Stimulated activated CD4-positive, alpha-beta T cell treated with anti-CD3 and anti-CD28 coated beads, Interleukin-12 subunit alpha, Interleukin-12 subunit beta, amount 100 ng/mL, for 4 hours (primary cell): ENCODE measurements at places on chromosomes 6 and 20.

GRCh38 chr6:57072108-57072507 is 17.9 kb upstream of the ZNF451 start:
- no peak for DNase-seq

GRCh38 chr20:55744896-55745295 is 260.4 kb downstream of the CBLN4 start:
- no peak for DNase-seq

DNA sequence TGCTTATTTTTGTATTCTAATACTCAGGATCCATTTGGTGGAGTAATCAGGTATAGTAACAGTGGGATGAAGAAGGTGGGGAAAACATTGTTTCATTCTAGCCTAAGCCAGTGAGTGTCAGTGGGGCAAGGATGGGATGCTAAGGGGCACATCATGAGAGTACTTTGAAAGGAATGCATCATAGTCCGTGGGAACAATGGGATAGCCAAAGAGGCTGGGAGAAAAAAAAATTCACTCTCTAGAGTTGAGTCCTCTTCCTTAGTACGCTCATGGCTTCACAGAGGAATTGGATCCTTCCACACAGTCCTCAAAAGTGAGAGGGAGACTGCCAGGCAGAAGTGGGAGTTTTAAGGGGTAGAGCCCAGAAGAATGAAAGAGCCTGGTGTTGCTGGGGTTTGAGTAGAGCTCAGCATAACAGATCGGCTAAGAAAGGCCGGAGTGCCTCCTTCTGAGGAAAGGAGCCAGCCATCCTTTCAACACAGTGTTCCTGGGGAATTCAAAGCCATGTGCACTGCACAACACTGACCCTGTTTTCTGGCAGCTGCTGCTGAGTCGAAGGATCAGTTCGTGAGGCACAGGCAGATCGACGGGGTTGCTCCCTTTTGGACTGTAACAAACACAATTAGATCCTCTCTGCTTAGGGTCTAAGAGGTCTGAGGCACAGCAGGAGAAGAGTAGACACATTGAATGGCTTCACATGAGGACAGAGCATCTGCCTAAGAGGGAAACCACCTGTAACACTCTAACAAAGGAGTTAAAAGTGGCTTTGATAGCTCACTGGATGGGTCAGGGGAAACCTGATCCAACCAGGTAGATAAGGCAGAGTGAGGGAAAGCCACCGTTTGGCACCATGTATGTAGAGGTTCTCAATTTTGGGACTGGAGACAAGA is 61.2 kb downstream of the ELOVL5 start:
- DNase-seq = no peak

DNA sequence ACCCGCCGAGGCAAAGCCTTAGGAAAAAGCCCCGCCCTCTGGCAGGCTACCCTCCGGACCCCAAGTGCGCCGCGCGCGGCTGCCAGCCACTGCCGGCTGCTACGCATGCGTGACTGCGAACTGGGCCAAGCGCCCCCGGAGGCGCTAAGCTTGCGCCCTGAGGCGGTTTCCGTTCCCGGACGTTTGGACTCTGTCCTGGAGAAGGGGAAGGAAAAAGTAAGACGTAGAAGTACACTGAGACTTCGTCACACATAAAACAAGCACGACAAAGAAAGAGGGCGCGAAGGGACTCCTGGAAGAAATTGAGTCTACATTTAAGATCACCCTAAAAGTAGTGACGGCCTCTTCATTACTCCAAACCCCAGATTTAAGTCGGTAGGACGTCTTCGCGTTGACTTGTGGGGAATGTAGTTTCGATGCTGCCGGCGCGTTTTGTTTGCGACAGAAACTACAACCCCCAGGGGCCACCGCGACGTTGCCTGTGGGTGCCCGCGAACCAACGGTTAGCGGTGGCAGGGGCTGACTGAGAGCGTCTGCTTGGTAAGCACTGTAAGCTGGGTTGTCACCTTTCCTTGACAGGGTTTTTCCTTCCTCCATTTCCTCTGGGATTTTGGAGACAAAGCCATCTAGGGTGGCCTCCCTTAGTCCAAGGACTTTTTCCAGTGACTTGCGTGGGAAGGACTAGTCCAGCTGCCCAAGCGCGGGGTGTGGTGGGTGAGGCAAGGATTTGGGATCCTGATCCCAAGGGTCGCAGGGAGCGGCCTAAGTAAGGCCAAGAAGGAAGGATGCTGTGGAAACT is at the start of gene CEP57L1:
TSS of gene CEP57L1 (plus strand) at position 472 of the 799 bp plus-strand sequence. CDS start 49,715 bp downstream, outside the sequence.
- peak; percentile 92 for DNase-seq

- DNase-seq = no peak
These were observed 14.8 kb upstream of the CALHM6 start for GRCh38 chr6:116446399-116446798.

DNA sequence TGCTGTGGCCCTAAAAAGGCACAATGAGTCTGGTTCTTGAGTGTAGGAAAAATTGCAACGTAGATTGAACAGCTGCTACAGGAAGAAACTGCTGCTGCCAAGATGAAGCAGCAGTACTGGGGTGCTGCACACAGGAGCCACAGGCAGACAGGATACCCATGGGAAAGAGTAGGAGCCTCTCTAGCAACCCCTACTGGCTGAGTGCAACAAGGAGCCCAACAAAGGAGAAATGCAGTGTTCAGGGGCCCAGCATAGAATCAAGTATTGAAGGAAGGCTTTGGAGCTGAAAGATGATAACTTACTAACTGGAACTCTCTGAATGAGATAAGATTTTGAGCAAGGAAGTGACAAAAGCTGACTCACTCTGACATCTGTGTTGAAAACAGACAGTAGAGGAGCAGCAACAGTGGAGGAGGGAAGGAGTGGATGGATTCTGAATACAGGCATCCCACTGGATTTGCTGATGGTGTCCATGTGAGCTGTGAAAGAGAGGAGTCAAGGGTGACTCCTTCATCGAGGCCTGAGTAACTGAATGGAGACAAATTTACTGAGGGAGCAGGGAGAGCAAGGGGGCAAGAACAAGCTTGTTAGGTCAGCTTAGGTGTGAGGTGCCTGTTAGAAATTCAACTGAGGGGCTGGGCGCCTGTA is 534.7 kb upstream of the JARID2 start:
- peak; percentile 40 for DNase-seq

DNA sequence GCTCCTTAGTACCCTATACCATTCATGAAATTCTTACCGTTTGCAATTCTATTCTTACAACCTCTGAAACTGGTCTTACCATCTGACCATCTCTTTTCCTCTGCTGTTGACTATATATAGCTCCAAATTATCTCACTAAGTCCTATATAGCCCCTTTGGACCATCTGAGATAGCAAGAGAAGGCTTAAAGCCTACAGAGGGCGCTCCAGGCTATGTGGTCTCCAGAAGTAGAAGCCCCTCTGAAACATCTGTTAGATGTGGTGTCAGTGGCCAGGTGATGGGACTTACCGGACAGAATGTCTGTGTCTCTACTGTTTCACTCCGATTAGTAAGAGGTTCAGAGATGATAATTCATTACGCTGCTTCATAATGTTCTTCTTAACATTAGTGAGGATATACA is 140.7 kb upstream of the BMP2 start:
- DNase-seq = no peak

DNA sequence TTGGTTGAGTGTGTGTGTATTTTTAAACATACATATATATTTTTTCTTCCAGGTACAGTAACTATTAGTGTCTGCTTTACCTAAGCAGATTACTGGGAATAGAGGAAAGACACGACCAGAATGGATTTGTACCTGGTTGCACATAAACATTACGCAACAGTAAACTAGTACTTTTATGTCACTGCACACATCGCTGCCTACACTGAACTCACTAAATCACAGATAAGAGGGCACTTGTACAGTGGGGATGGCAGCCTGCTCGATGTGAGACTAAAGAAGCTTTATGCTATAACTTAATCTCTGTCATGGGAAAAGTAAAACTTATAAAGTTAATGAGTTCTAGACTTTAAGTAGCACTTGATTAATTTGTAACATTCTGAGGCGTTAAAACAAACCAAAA is 89.5 kb upstream of the SIM1 start:
- DNase-seq = no peak

DNA sequence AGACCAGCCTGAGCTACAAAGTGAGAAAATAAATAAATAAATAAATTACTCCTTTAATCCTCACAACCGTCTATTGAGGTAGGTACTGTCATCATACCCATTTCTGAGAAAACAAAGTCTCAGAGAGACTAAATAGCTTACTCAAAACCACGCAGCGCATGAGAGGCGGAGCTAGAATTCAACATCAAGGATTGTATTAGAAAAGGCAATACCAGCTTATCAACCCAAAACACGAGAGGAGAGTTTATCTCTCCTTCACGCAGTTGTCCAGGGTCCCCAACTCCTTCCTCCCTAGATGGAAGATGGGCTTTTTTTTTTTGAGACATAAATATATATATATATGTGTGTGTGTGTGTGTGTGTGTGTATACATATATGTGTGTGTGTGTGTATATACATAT is 12.2 kb downstream of the HNF4A start:
- DNase-seq = no peak

GRCh38 chr6:73030257-73030656 is 195.0 kb downstream of the KHDC1L start:
- no peak for DNase-seq

DNA sequence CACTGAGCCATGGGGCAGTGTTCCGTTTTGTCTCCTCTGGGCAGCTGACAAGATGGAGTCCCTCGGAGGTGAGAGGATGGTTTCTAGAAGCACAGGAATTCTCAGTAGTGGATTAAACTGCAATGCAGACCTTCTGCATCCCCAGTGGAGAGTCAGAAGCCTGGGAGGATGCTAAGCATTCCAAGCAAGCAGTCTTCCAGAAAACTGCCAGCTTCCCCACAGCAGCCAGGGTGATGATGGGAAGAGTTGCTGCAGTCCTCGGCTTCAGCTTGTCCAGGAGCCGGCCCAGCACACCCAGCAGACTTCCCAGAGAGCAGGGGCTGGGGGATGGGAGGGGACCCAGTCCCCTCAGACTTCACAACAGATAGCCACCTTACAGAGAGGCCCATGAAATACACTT is 163.6 kb downstream of the LY86 start:
- DNase-seq = no peak

GRCh38 chr6:170272341-170273065 is 18.4 kb downstream of the DLL1 start:
- DNase-seq = no peak

GRCh38 chr6:140344142-140344913 is 969.9 kb upstream of the CITED2 start:
- DNase-seq = no peak

- DNase-seq = no peak
These were observed 417.0 kb downstream of the HAO1 start for GRCh38 chr20:7523288-7523687.

DNA sequence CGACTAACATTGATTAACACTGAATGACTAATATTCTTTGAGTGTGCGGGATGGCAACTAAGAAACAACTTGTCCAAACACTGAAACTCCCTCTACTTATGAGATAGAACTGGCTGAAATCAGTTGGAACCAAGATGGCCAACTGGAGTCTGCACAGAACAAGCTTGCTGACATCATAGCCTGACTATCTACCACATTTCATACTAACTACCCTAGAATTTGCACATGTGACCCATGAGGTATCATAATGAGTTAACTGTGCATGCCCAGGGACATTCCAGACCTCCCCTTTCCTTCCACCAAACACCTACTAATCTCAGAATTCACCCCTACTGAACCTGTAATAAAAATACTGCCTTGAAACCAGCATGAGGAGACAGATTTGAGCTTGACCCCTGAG is 43.2 kb downstream of the PHIP start:
- DNase-seq = no peak

DNA sequence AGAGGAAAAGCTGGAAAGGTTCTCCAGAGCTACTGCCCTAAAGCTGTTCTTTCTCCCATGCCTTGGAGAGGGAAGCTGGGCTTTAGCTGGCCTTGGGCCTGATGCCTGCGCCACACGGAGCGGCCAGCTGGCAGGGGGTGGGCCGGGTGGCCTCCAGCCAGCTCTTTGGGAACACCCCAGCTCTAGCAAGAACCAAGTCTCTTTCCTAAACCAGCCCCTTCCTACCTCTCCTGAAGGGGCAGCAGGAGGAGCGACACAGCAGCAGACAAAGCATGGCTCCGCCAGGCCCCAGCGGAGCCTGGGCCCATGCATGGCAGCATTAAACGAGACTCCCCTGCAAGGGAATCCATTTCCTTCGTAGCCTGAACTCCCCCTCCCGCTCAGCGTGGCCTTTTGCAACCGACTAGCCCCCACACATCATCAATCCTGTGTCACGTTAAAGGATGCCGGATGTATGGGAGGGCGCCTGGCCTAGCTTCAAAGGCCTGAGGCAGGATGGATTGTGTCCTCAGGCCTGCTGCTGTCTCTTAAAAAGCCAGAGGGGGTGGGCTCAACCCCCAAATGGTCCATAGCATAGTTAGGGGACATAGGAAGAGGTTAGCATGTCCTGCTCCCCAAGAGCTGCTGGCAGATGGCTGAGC is 14.0 kb downstream of the MRPS18A start:
- no peak for DNase-seq

DNA sequence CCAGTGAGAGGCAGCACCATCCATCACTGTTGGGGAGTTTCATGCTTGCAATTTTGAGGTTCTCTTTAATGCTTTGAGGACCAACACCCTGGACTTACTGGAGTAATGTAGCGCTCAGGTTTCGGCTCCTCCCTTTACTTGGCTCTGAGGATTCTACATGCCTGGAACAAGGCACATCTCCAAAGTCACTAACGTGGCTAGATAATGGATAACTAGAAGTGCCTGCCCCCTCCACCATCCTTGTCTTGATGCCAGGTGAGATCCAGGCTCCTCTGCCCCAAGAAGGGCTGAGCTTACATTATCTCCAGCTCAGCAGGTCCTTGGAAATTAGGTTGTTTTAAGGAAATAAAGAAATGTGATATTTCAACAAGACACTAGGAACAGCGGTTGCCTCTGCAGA is 75.5 kb upstream of the ZNFX1 start:
- no peak for DNase-seq

DNA sequence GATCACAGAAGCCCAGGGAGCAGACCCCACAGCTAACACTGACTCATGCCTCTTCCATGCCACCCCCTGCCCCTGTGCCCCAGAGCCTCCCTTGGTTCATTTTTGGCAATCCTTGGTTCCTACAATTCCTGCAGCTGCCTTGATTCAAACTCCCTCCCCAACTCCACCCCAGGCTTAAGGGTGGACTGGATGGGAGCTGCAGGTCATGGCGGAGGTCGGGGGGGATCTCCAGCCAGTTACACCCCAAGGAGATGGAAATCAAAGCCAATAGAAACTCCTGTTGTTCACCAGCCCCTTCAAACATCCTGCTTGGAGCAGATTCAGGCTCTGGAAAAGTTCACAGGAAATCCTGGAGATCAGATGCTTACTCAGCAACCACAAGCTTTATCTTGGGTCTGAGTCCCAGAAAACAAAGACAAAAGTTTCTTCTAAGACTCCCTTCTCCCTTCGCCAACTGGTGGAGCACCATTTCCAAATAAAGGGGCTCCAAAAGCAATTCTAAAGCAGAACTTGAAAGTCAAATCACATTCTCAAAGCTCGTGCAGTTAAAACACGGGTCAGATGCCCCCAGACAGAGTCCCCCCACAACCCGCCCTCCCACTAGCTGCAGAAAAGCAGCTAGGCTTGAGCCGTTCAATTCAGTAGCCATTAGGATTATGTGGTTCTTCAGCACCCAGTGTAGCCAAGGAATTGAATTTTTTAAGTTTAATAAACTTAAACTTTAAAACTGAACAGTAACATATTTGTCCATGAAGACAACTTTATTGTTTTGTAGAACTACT is 149.5 kb downstream of the ANKRD60 start:
- DNase-seq = no peak
